ENCODE measurements at places on chromosomes 11 and 22.

DNA sequence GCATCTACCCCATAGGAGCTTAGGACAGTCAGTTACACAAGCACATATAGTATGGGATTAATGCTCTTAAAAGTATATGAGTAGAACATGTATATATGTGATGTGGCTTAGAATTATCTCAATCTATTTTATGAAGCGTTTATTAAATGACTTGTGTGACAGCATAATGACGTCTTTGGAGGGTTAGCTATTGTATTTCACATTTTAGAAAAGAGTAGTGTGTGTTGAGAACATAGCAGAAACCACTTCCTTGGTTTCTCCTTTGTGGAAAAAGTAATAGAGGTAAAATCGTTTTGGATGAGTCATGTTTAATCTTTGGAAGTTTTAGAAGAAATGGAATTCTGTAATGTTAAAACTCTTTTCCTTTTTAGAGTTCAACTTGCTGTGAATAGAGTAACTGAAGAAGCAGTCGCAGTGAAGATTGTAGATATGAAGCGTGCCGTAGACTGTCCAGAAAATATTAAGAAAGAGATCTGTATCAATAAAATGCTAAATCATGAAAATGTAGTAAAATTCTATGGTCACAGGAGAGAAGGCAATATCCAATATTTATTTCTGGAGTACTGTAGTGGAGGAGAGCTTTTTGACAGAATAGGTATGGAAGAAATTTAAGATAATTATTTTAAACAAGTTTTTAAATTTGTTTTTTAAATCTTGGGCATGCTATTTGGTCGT is 2.4 kb downstream of the CHEK1 start:
- DNase-seq, result no peak

DNA sequence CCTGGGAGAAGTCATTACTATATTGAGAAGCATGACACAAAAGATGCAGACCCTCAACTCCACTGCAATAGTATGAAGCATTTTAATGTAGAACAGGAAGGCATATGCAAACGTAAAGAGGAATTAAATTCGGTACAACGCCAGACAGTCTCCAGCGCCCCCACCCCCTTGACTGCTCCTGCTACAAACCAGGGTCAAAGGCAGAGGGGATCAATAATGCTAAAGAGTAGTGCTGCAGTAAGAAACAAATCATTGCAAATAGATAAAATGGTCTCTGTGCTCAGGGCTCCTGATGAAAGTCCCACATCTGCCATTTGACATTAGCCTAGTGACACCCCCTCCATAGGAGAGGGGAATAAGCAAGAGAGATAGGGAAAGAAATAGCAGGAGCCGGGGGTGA is 164.9 kb upstream of the BLID start:
- DNase-seq, result no peak

GRCh38 chr11:61417670-61418069 is 12.1 kb downstream of the CPSF7 start:
- no peak for DNase-seq

GRCh38 chr11:17760102-17761029 is 25.8 kb downstream of the KCNC1 start:
- no peak for DNase-seq

- no peak for DNase-seq
These were observed 46.4 kb upstream of the SHANK2 start for GRCh38 chr11:71298761-71299181.

DNA sequence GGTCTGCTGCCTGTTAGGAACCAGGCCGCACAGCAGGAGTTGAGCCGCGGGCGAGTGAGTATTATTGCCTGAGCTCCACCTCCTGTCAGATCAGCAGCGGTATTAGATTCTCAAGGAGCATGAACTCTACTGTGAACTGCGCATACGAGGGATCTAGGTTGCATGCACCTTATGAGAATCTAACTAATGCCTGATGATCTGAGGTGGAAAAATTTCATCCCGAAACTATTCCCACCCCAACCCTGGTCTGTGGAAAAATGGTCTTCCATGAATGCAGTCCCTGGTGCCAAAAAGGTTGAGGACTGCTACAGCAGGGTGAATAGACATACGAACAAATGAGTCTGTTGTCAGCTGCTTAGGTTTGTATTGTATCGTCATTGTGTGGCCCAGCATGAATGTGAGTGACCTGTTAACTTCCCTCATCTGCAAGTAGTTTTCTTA is 29.8 kb downstream of the RNF141 start:
- DNase-seq, result no peak

GRCh38 chr11:61642162-61642561 is 38.0 kb upstream of the DAGLA start:
- DNase-seq, result no peak

- DNase-seq, result no peak
These were observed 11.3 kb upstream of the SESN3 start for GRCh38 chr11:95242091-95242844.

- DNase-seq, result no peak
These were observed 6.3 kb downstream of the UPB1 start for GRCh38 chr22:24501301-24502005.

- DNase-seq, result no peak
These were observed 97.4 kb downstream of the NTM start for GRCh38 chr11:131467645-131468394.

GRCh38 chr11:12749442-12749841 is 75.2 kb downstream of the TEAD1 start:
- no peak for DNase-seq

- no peak for DNase-seq
These were observed 3.7 kb downstream of the ASPHD2 start for GRCh38 chr22:26432619-26433311.

- no peak for DNase-seq
These were observed 26.1 kb upstream of the SLC25A18 start for GRCh38 chr22:17537155-17537554.

GRCh38 chr11:72078477-72078876 is 1.9 kb downstream of the NUMA1 start:
- no peak for DNase-seq

DNA sequence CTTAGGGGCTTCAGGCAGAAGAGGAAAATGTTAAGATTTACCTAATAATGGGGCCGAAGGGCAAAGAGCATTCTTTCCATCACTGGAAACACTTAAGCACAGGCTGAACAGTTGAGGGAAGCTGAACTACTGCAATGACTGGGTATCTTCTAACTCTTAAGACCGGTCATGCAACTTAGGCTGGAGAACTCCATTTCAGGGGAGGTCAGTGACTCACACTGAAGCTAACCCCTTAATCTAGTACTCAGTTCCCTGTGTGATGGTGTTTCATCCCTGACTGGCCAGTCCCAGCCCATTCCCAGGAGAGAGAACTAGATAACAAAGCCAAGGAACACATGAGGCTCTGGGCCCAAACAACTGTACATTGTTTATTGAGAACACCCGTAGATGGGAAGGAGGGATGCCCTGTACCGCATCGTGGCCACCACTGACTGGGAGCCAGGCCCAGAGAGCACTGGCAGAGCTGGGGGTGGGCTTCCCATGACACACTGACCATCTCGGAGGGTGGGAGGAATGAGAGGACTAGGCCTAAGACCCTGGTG is 10.5 kb downstream of the RPL27A start:
- DNase-seq, result no peak

DNA sequence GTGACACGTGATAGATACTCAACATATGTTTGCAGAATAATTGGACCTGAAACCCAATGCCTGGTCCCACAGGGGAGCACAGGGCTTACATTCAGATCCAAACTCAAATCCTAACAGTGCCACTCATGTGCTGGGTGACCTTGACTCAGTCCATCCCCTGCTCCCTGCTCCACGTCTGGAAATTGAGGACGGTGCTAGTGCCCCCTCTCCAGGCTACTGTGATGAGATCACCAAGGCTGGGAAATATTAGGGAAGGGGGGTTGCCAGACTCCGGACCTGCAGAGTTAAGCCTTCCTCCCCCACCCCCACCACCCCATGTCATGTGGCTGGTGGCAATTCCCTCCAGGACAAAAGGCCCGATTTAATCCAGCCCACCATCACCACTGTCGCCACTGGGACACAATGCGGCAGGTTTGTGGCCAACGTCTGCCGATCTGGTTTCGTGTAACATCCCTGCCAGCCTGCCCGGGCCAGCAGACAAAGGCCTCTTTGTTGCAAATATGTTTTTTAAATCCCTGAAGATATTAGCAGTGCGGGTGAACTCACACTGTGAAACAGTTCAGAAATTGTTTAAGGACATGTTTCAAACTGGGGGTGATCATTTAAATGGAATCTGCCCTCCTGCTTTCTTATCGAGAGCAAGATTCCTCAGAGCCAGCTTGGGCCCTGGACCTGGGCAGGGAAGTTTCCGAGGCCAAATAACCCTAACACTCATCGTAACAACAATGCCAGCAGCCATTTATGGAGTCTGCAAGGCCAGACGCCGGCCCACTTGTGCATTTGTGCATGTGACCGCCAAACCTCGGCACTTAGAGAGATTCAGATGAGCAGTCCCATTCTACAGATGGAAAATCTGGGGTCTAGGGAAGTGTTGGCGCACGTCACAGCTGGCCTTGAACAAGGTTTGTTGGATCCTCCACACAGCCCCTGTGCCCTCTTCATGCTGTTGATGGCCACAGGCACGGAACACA is 19.6 kb upstream of the MN1 start:
- no peak for DNase-seq

DNA sequence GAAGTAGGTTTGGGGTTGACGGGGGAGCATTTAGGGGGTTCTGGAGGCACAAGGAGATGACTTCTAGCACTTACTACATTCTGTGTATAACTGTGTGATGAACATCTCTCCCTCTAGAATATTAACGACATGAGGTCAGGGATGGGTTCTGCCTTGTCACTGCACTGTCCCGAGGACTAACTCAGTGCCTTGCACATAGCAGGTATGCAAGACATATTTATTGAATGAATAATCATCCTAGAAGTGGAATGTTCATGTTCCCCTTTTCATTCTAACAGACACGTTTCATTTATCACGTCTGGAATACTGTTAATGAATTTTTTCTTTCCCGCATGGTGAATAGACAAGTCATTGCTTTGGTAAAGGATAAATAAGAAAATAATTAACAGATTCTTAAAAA is 12.6 kb downstream of the SYT13 start:
- no peak for DNase-seq

DNA sequence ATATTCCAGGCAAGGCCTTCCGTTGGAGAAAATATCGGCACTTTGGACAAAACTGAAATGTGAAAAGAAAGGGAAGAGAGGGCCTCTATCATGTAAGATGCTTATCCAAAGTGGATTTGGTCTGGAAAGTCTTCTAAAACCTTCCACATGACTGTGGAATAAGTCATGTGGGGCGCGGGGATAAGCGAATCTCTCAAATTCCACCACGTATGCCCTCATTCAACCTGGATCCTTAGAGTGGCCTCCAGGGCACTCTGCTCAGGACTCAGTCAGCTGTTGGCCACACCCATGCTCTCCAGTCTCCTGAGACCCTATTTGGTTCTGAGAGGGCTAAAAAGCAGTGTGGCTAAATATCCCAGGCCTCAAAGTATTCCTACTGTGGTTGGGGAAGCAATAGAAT is 2.0 kb upstream of the TIMP3 start:
- DNase-seq, result no peak

DNA sequence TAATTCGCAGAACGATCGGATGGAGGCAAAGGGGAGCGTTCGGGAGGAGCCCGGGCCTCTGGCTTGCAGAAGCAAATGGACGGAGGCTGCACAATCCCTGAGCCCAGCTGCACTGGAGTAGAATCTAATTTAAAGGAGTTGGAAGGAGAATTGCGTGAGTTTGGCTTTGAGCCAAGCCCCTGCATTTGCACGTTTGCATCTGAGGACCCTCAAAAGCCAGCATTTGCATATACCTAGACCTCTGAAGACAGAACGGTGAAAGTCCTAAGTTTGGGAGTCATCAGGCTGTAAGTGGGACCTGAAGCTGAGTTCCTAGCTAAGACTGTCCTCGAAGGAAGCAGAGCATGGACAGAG is 15.6 kb downstream of the TP53AIP1 start:
- DNase-seq, result no peak

DNA sequence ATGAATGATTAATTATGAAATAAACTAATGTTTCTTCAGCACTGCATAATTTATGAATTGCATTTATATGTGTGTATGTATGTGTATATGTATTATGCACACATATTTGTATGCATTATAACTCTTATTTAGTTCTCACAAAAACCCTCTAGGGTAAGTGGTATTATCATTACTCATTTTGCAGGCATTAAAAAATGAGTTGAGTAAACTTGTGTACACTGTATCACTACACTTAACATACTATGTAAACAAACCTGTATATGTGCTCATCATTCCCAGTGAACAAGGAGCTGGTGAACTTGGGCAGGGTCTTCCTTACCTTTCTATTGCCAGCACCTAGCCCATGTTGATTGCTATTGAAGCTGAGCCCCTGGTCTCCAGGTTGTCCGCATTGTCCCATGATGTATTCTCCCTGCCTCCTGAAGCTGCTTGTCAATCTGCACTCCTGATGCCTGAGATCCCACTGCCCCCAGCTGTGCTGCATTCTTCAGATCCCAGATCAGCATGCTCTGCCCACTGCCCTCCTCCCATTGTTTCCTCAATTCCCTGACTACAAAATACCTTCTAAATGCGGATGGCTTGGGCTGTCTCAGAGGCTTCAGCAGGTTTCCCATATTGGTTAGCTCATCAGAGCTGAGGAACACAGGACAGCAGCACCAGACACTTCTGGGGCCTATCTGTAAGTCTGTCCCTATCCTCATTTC is 267.9 kb upstream of the SESN3 start:
- DNase-seq, result no peak

DNA sequence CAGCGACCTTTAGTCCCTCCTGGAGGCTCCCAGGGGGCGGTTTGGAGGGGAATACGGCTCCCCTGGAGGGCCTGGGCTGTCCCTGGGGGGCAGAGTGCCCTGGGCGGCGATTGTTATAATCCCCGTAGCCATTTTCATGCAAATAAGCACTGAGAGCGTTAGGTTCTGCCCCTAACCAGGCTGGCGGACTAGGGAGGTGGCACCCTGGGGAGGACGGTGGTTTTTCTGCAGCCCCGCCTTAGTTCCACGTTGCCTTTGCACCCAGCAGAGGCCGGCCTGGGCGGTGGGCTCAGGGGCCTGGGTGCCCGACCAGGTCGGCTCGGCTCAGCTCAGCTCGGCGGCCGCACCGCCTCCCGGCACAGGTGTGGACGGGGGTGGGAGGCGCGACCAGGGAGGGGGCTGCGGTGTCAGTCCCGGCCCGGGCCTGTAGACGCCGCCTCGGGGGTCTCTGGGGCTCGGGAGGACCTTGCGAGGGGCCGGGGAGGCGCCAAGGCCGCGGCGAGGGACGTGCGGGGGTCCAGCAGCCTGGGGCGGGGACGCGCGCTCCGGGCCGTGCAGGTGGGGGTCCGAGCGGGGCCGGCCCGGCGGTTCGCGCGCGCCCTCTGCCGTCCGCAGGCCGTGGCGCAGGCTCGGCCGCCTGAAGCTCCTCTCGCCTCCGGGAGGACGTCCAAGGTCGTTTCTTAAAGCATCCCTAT is 2.3 kb upstream of the DUSP8 start:
- DNase-seq, result peak; percentile 45

- DNase-seq, result no peak
These were observed 673.3 kb downstream of the NTM start for GRCh38 chr11:132043714-132044113.

- DNase-seq, result no peak
These were observed 19.0 kb downstream of the PRG3 start for GRCh38 chr11:57361926-57362325.

GRCh38 chr11:122265981-122266380 is 150.0 kb upstream of the BLID start:
- no peak for DNase-seq

GRCh38 chr11:76152741-76153570 is 53.3 kb downstream of the WNT11 start:
- no peak for DNase-seq

- no peak for DNase-seq
These were observed 29.6 kb downstream of the ZBED4 start for GRCh38 chr22:49883294-49883640.

All from stimulated activated CD8-positive, alpha-beta memory T cell treated with anti-CD3 and anti-CD28 coated beads, Interleukin-7, amount 100 ng/mL, for 4 hours (primary cell).